Osteocyte (in vitro differentiated cells): ENCODE measurements at places on chromosomes 7 and 10. TPM values are rescaled to one million over a fixed set of nuclear protein-coding genes. Genes with fewer than 3 reads are reported as not detected.
A peak's percentile ranks its signal among the peaks of the same experiment; 100 is the strongest.

The PLEKHS1 gene
- 0.11 TPM in 1 of 2 replicates, not detected in the other for total RNA-seq

The PRLHR gene
- total RNA-seq, result not detected in 2 replicates

The CABCOCO1 gene
- total RNA-seq, result 0.19 TPM in 1 of 2 replicates, not detected in the other

The AQP1 gene
- 6.0 and 6.7 TPM in 2 replicates for total RNA-seq

The RBP3 gene
- total RNA-seq, result not detected in 2 replicates

The SLC16A9 gene
- 0.32 and 0.50 TPM in 2 replicates for total RNA-seq

The TMEM213 gene
- not detected in 2 replicates for total RNA-seq

DNA sequence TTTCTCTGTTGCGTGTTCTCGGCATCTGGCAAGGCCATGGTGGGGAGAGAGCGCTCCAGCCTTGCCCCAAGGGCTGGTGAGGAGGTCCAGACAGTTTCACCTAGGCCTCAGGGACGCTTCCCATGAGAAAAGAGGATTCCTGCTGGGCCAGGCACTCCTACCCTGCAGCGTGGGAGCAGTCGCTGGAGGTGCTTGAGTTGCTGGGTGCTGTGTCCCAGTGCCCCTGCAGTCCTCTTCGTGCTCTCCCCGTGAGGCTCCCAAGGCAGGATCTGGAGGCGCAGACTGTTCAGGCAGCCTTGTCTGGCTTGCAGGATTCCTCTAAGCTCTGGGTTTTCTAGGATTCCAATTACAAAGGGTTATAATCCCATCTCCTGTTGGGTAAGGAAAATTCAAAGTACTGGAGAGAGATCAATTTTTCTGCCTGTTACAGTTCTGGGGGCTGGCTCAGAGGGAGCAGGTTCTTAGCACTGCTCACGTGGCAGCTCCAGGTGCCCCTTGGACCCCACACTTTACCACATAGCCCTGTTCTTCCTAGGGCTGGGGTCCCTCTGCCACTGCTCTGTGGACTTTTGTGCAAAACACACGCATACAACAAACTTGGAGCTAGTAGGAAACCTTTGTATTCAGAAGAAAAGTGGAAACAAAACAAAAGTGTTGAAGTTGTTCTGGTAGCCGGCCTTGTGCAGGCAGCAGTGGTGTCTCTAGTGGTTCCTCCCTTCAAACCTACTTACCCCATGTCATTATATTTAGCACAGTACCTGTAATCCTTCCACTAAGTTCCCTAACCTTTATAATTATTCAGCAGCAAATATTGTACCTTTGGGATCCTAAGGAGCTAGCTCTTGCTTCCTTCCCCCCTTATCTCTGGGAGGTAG is 60.5 kb downstream of the CCNY start:
- H3K4me3 ChIP-seq, result no peak overlapping the region
- peaks cover 52% of the 10 kb centered on the region for H3K4me1 ChIP-seq
- no peaks in the 10 kb centered on the region for H3K27me3 ChIP-seq

DNA sequence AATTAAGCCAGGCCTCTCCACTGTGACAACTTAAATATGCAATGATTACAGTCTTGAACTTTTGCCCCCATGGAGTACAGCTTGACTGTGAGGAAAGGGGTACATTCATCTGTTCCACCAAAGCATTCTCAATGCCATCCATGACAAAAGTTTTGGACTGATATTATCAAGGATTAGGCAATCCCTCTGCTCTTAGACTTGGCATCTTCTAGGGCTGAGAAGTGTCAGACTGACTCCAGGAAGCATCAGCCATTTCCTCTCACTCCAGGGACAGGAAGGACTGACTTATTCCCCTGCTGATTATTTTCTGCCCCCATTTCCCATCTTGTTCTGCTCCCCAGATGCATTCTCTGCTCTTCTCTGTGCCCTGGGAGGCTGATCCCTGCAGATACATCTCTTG is 69.7 kb downstream of the ZNF365 start:
- no peak overlapping the region for H3K27ac ChIP-seq
- H3K4me3 ChIP-seq, result no peak overlapping the region
- no peaks in the 10 kb centered on the region for H3K4me1 ChIP-seq
- H3K36me3 ChIP-seq, result no peaks in the 10 kb centered on the region
- no peak for DNase-seq
- no peaks in the 10 kb centered on the region for H3K27me3 ChIP-seq

- H3K27ac ChIP-seq, result no peak overlapping the region
- DNase-seq, result no peak
- H3K36me3 ChIP-seq, result no peaks in the 10 kb centered on the region
- H3K4me1 ChIP-seq, result no peaks in the 10 kb centered on the region
- no peaks in the 10 kb centered on the region for H3K27me3 ChIP-seq
- H3K4me3 ChIP-seq, result no peak overlapping the region
Observed at GRCh38 chr7:141928845-141929195, 12.6 kb downstream of the OR9A4 start.

DNA sequence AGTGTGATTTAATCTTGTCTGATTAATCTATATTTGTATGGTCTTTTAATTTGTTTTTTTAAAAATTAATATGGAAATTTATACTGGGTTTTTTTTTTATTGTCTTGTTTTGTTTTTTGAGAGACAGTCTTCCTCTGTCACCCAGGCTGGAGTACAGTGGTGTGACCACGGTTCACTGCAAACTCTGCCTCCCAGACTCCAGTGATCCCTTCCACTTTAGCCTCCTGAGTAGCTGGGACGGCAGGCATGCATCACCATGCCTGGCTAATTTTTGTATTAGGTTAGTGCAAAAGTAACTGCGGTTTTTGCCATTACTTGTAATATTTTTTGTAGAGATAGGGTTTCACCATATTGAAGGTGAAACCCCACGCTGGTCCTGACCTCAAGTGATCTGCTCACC is 73.1 kb downstream of the TET1 start:
- no peaks in the 10 kb centered on the region for H3K27me3 ChIP-seq
- no peak overlapping the region for H3K4me3 ChIP-seq
- no peak for DNase-seq
- H3K4me1 ChIP-seq, result peaks cover 44% of the 10 kb centered on the region
- H3K36me3 ChIP-seq, result peaks cover 24% of the 10 kb centered on the region
- peak overlapping the region; percentile 31 for H3K27ac ChIP-seq

DNA sequence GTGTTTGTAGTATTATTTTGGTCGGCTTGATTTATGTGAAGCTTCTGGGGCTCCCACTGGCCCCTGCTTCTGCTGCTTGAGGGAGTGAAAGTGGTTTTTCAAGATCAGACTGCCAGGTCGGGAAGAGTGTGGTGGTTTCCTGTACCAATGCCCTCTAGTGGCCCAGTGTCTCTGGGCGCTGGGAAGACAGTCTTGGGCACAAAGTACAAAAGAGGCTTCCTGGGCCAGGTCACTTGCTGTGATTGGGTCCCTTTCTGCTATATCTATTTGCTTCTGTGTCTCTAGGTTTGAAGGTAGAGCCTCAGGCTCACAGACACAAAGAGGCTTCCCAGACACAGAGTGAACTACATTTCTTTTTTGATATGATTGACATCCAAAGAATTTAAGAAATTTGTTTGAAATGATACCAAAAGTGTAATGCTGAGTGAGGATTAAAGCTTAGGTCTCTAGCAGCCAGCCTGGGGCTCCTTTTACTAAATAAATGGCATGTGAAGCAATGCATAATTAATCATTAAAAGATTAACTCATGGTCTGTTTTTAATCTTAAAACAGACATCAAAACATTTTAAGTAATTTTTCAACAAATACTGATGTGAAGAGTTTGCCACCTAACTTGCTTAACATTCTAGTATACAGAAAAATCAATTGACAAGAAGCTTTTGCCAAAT is 36.3 kb downstream of the ABCB1 start:
- no peak overlapping the region for H3K27ac ChIP-seq
- H3K36me3 ChIP-seq, result no peaks in the 10 kb centered on the region
- no peak for DNase-seq
- no peak overlapping the region for H3K4me3 ChIP-seq
- H3K27me3 ChIP-seq, result peaks cover 17% of the 10 kb centered on the region

DNA sequence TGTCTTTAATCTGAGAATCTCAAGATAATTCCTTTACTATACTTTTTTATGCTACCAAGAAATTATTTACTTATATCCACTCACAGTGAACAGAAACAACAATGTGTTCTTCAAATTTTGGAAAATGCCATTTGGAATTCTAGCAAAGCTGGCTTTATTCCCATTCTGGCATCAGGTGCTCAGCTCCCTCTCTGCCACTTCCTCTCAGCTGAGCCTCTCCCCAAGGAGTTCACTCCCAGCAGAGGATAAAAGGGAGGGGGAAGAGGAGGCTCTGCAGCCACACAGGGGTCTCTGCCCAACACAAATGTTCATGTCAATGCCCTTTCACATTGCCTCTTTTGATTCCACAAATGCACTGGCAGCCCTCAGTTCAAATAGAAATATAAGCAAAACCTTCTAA is 116.9 kb downstream of the CPEB3 start:
- H3K4me3 ChIP-seq, result no peak overlapping the region
- DNase-seq, result no peak
- H3K36me3 ChIP-seq, result peaks cover 14% of the 10 kb centered on the region
- H3K27me3 ChIP-seq, result no peaks in the 10 kb centered on the region

- H3K27ac ChIP-seq, result no peak overlapping the region
- H3K4me3 ChIP-seq, result no peak overlapping the region
- H3K27me3 ChIP-seq, result peaks cover 2% of the 10 kb centered on the region
- no peaks in the 10 kb centered on the region for H3K36me3 ChIP-seq
- H3K4me1 ChIP-seq, result no peaks in the 10 kb centered on the region
Observed at GRCh38 chr10:1475771-1476454, 261.4 kb downstream of the ADARB2 start.

DNA sequence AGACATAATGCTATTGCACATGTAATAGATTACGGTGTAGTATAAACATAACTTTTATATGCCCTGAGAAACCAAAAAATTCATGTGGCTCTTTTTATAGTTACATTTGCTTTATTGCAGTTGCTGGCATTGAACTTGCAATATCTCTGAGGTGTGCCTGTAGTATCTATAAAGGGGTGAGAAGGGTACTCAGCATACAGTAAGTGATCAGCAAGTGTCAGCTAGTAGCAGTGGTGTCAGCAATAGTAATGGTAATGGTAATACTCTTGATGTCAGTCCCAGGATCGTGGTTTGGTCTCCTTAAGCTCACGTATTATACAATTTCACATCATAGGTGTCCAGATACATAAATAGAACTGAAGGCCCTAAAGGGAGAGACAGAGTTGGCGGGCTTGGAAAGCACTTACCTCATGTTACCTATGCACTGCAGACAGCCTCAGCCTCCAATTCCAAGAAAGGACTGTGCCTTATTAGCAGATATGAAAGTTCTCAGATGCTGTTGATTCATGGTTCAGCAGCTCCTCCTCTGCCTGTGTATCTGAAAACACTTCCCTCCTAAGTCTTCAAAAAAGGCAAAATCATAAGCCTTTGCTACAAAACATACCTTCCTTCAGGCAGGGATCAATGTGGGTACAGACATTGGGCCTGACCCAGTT is 6.6 kb upstream of the GIMAP7 start:
- H3K4me3 ChIP-seq, result no peak overlapping the region
- DNase-seq, result no peak
- H3K27me3 ChIP-seq, result no peaks in the 10 kb centered on the region
- no peak overlapping the region for H3K27ac ChIP-seq
- H3K36me3 ChIP-seq, result no peaks in the 10 kb centered on the region
- no peaks in the 10 kb centered on the region for H3K4me1 ChIP-seq

DNA sequence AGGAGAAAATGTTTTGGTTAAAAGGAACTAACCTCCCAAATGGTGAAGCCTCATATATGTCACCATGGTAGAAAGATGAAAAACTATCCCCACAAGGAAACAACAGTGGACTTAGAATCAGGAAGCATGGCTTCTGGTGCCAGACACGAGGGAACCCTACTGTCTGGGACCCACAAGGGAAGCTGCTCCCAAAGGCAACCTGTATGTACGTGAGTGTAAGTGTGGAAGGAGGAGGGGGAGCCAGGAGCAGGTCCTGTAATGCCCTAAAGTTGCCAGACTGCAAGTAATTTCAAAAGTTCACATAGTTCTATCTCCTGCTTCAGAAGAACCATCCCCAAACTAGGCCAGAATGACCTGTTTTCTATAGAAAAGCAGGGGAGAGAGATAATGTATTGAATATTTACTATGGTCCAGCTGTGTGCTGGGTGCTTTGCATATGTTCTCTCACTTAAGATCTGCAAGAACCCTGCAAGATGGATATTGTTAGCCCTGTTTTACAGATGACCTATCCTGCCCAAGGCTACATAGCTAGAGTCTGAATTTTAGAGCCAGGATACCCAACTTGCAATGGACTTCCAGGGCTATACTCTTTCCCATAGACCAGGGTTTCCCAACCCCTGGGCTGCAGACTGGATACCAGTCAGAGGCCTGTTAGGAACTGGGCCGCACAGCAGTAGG is 19.2 kb downstream of the DUSP5 start:
- no peak for DNase-seq
- peaks cover 8% of the 10 kb centered on the region for H3K4me1 ChIP-seq
- no peak overlapping the region for H3K4me3 ChIP-seq
- no peaks in the 10 kb centered on the region for H3K27me3 ChIP-seq

- no peaks in the 10 kb centered on the region for H3K36me3 ChIP-seq
- H3K27me3 ChIP-seq, result no peaks in the 10 kb centered on the region
- H3K4me3 ChIP-seq, result no peak overlapping the region
- no peak for DNase-seq
- H3K4me1 ChIP-seq, result no peaks in the 10 kb centered on the region
- no peak overlapping the region for H3K27ac ChIP-seq
Observed at GRCh38 chr10:129079705-129080104, 387.3 kb upstream of the MGMT start.

DNA sequence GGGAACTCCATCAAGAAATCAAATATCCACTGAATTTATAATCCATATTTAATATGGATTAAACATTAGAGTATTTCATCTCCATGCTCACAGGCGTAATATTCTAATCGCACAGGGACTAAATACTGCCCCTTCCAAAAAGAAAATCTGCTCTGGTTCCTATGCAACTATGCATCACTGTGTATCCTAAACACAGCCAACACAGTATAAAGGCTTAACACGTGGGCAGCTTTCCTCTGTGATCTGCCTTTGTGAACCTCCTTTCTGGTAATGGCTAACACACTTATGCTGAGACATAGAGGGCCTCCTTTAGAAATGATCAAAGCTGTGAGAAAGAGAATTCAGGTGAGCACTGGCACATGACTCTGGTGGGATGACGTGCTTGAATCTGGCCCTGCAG is 110.2 kb downstream of the RAB11FIP2 start:
- DNase-seq, result no peak
- no peaks in the 10 kb centered on the region for H3K27me3 ChIP-seq
- H3K27ac ChIP-seq, result no peak overlapping the region
- H3K4me1 ChIP-seq, result no peaks in the 10 kb centered on the region
- H3K4me3 ChIP-seq, result no peak overlapping the region

DNA sequence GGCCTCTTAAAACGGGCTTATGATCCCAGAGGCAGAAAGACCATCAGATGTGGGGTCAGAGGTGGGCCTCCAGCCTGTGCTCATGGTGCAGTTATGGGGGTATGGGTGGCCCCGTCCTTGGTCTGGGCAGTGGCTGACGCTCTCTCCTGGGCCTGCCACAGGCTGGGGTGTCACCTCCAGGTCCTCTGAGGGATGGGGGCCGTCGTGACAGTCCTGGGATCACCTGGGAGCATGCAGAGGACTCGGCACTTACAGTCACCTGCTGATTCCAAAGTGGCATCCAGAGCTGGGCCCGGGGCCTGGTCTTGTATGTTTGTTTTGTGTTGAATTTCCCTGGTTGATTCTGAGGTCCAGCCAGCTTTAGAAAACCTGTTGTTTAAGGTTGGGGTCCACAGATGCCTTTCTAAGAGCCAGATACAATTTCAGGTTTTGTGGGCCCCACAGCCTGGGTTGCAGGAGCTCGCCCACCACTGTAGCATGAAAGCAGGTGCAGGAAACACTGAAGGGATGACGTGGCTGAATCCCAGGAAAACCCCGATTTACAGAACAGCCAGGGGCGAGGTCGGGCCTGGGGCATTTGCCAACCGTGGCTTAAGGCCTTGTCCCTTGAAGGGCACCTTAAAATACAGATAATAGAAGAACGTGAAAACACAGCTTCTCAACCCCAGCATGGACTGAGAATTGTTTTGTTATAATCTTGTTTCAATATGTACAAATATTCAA is 170.7 kb upstream of the PPP2R2D start:
- no peaks in the 10 kb centered on the region for H3K36me3 ChIP-seq
- DNase-seq, result no peak
- H3K4me3 ChIP-seq, result no peak overlapping the region
